ENCODE measurements at places on chromosomes 2 and 18. TPM values are rescaled to one million over a fixed set of nuclear protein-coding genes. Genes with fewer than 3 reads are reported as not detected.

DNA sequence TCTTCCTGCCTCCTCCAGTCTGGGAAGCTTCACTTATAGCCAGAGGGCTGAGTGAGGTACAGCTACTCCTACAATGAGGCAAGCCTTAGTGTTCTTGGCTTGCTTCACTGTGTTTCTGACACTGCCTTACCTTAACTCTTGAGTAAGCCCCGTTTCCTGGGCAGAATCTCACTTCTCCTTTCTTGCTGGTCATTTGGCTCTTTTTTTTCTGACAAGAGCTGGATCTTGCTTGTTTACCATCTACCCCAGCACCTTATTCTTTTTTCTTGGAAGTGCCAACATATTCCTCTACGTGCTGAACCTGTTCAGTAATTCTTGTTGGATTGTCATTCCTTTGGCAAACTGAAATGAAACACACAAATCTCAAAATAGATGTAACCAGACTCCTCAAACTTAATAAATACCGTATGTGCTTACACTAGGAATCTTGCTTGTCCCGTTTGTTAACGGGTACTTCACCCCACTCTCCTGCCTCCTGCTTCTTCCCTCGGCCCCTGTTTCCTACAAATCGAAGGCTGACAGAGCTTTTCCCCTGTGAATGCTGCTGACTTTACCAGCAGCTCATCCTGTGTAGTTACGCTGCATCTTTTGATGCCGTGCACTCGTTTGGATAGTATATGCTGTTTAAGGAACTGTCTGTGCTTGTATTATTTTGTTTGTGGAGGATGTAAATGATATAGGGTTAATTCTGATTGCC, 132.2 kb downstream of the FMNL2 start:
- DNase-seq = no peak

DNA sequence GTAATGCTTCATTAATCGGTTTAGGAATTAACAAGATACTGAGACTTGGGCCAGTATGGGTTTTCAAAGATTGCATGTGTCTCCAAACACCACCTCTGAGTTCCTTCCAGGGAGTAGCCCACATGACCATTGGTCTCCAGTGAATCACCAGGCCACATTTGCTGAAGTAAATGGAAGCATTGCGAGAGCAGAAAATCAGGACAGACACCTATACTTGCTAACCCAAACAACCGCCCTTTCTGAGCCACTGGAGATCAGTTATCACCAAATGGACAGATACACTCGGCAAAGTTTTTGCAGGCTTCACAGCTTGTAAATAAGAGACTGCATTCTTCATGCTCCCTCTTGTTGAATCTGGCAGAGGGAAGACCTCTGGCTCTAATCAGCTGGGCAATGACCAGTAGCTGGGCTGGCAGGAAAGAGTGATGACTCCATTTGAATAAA, 40.9 kb downstream of the GATA6 start:
- DNase-seq = no peak

DNA sequence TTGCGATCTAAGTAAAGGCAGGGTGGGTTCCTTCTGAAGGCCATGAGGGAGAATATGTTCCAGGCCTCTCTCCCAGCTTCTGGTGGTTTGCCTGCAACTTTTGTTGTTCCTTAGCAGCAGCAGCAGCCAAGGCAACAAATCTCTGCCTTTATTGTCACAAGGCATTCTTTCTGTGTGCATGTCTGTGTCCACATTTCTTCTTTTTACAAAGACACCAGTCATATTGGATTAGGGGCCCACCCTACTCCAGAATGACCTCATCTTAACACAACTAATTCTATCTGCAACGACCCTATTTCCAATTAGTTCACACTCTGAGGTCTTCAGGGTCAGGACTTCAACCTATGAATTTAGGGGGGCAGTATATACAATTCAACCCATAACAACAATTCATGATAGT, 587.5 kb downstream of the XIRP2 start:
- no peak for DNase-seq

- no peak for DNase-seq
Observed at GRCh38 chr2:8580316-8581233, 101.3 kb upstream of the ID2 start.

DNA sequence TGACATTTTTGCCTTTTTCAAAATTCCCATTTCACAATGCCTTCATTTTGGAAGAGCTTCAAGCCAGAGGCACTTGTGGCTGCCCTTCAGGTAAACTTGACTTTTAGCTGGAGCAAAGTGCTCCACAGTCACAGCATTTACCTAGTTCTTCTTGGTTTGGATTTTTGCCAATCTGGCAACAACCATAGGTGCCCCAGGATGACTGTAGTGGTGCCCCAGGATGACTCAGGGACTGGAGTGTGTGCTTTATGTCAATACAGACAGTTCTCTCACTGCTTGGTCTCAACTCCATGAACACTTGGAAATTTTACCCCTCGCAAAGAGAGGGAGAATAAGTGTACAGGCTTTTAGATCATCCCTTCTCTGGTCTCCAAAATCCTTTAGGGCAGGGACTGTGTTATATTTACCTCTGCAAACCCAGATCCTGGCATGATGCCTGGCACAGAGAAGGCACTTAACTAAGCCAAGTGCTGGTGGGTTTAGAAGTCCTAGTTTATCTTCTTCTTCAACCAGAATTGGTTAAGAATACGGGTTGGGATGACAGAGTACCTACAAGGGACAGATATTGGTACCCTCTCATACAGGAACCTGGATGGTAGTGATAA, 15.3 kb upstream of the PTPN4 start:
- no peak for DNase-seq

GRCh38 chr2:217695033-217695520, 307.7 kb downstream of the TNS1 start:
- DNase-seq = no peak

DNA sequence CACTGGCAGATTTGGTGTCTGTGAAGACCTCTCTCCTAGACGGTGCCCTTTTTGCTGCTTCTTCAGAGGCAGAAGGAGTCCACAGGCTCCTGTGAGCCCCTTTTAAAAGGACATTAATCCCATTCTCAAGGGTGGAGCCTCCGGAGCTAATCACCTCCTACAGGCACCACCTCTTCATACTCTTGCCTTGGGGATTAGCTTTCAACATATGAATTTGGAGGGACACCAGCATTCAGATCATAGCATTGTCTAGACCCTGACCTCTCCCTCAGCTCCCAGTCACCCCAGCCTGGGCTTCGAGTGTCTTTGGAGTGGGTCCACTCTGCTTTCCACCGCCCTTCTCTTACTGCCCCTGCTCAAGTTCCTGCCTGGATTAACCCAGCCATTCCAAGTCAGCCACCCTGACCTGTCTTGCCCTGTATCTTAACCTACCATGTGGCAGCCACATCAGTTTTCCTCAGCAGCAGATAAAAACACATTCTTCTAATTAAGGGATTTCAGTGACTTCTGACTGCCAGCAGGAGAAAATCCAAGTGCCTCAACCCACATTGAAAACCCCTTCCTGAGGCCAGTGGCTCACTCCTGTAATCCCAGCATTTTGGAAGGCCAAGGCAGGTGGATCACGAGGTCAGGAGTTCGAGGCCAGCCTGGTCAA, 6.1 kb upstream of the NCL start:
- DNase-seq = no peak

DNA sequence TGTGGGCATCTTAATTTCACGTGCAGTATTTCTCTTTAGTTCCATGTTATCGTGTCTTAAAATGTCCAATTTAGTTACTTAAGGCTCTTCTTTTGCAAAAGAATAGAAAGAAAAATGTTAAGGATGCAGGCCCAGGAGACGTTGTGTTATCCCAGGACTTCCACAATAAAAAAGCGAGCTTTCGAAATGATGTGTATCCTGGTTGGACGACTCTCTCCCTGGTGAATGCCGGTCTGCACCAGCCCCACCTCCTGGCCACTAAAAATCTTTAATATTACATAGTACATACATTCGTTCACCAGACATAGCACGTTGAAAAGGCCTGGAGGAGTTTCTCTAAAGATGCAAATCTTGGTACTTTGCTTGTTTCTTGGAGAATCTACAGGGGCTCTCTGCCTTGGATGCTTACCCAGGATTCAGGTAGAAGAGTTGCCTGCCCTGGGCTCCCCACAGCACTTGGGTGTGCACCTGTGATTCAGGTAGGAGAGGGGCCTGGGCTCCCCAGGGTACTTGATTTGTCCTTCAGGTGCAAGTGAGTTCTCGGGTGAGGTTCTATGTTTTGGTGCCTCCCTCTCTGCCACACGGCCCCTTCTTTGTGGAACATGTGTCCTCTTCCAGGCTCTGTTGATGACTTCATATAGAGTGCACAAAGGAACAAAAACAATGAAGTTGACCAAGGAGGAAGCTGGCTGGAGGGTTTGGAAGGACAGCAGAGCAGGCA, 26.6 kb downstream of the TWIST2 start:
- DNase-seq = no peak

DNA sequence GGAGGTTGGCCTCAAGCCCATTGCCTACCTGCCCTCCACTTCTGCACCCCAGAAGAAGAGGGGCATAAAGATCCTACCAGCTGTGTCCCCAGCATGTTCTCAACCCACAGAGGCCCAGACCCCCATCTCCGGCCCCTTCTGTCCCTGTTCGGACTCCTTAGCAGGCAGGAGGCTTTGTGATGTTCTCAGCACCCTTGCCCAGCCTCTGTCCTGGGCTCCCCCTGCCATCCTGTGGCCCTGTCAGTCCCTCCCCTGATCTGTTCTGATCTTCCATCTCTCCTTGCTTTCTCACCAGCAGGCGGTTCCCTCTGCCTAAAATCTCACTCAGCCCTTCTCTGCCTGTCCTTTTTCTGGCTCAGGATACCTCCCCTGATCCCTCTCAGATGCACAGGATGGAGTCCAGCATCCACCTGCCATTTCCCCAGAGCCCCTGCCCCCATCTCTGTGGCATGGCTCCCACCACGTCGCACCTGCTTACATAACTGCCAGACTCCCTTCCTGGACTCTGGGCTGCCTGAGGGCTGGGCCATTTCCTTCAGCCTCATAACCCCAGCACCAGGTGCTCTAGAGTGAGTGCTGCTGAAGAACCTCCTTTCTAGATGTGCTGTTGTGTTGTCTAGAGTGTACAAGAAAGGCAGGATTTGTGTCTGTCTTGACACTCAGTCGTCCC, 134.0 kb downstream of the CTIF start:
- no peak for DNase-seq

DNA sequence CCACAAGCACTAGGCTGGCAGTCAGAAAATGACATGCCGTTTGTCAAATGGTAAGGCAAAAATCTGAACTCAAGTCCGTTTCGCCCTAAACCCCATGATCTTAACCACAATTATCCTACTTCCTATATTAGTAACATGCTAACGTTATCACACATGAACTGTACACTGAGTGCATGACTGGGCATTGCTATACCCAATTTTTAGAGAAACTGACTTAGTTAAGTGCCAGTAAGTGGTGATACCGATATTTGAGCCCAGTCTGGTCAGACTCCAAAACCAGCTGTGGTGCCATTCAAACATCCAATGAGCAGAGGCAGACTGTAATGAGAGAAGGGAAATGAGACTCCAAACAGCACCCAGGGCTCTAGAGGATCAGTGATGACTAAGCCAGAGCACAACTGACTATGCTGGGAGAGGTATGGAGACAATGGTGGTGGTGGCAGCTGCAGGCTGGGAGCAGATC, 311.7 kb upstream of the PKDCC start:
- no peak for DNase-seq

- DNase-seq = no peak
Observed at GRCh38 chr2:26632624-26633185, 8.5 kb downstream of the CIB4 start.

DNA sequence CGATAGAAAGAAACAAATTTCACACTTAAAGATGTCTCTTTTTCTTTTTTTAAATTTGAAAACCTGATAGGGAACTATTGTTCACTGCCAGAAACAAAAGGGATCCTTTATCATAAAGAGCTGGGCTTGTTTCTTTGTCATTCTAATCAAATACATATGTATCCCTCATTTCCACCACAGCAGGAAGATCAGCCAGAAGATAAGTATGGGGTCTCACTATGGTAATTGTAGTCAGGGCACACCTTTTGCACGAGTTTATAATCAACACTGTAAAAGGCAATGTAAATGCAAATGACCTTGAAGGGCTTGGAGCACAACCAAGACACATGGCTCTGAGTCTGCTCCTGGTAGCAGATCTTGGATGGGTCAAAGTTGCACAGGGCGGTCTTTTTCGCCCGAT, 109.5 kb downstream of the NXPH2 start:
- no peak for DNase-seq

- DNase-seq = no peak
Observed at GRCh38 chr2:46836295-46837111, 79.1 kb downstream of the MCFD2 start.

- no peak for DNase-seq
Observed at GRCh38 chr2:162232671-162233070, 10.6 kb downstream of the FAP start.

DNA sequence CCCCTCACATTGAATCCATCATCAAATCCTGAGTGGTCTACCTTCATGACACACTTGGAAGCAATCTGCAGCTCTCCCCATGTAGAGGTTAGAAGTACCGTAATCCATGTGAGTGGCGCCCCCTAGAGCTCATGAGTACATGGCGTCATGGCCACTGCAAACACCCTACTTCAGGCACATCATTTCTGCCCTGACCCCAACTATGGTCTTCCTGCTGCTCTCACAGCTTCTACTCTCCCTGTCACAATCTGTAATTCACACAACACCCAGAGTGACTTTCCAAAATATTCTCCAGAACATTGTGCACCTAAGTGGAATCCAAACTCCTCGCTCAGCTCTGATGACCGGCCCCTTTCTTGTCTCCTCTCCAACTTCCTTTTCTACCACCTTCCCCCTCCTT, 141.9 kb downstream of the ANKRD44 start:
- DNase-seq = peak; percentile 60

GRCh38 chr18:37430357-37431076, 135.1 kb downstream of the CELF4 start:
- DNase-seq = no peak

GRCh38 chr18:3720818-3721545, 271.0 kb downstream of the TGIF1 start:
- DNase-seq = no peak

- no peak for DNase-seq
Observed at GRCh38 chr18:23178201-23178600, 42.9 kb downstream of the CABLES1 start.

- no peak for DNase-seq
Observed at GRCh38 chr18:62030091-62030985, 137.5 kb upstream of the RNF152 start.

DNA sequence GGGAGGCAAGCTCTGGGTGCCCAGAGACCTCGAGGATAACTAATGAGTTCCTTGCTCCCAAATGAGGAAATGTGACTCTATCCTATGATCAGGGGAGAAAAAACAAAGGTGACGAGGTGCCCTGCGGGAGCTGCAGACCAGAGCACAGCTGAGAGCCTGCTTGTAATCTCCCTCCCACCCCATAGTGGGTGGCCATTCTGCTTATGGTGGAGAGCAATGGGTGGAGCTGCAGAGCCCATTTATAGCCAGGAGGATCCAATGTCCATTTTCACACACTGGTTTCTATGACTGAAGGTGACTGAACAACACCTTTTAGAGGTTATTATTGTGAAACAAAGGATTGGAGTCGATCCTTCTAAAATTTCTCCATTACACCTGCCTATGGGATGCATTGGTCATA, 153.3 kb downstream of the COL6A3 start:
- DNase-seq = no peak

- no peak for DNase-seq
Observed at GRCh38 chr2:196987649-196988364, 61.3 kb upstream of the PGAP1 start.

ASPRV1 gene
- total RNA-seq = 0.79 TPM

TRIM43 gene
- total RNA-seq = not detected

BARD1 gene
- 16.9 TPM for total RNA-seq

VWC2L gene
- total RNA-seq = not detected

C2orf78 gene
- not detected for total RNA-seq

KCNE4 gene
- 2.2 TPM for total RNA-seq

NYAP2 gene
- not detected for total RNA-seq

Measured in right cardiac atrium (tissue), 5 donors.